Activated T-cell treated with anti-CD3 and anti-CD28 coated beads, Interleukin-2, amount 50 U/mL, for 72 hours (primary cell): ENCODE measurements at places on chromosomes 3 and 15. TPM values are rescaled to one million over a fixed set of nuclear protein-coding genes. Genes with fewer than 3 reads are reported as not detected.

DNA sequence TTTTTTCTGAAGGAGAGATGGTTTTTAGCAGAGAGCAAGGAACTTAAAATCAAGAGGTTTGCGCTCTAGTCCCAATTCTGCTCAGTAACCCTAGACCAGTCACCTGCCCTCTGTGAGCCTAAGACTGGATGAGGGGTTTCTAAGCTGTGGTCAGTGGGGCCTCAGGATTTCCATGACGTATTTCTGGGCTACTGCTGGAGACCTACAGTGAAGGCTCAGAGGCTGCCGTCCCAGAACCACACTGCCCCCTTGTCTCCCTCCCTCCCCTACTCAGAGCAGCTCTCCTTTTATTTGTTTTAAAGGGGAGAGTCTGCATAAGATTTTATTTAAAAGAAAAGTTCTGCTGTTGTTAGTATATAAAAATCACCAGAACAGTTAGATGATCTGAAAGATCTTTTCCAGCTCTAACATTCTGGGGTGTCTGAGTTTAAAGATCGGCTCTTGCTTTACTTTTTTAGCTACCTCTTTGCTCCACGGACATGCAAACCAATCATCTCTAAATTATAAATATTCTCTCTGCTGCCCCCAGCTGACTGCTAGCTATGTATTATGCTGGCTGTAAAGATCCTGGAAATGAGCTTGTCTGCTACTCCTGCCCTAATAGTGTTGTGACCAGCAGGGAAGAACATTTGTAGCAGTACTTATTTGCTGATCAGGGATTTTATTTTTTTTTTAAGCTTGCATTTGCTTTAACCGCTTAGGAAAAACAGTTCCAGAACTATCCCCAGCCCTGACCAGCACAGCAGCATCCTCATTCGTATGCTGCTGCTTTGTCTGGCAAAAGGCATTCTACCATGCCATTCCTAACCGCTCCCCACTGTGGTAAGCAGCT, 28.6 kb upstream of the NDUFB4 start:
- H3K36me3 ChIP-seq: no peaks in the 10 kb centered on the region
- no peak for DNase-seq
- no peaks in the 10 kb centered on the region for H3K27me3 ChIP-seq
- peak overlapping the region; percentile 33 for H3K4me3 ChIP-seq
- peak overlapping the region; percentile 24 for H3K27ac ChIP-seq
- no peaks in the 10 kb centered on the region for H3K4me1 ChIP-seq

- no peaks in the 10 kb centered on the region for H3K27me3 ChIP-seq
- no peaks in the 10 kb centered on the region for H3K4me1 ChIP-seq
- no peaks in the 10 kb centered on the region for H3K36me3 ChIP-seq
- H3K4me3 ChIP-seq: no peak overlapping the region
- DNase-seq: no peak
Observed at GRCh38 chr3:525415-525814, 328.9 kb downstream of the CHL1 start.

ZMYND10 gene
- 1.2 TPM for total RNA-seq

DNA sequence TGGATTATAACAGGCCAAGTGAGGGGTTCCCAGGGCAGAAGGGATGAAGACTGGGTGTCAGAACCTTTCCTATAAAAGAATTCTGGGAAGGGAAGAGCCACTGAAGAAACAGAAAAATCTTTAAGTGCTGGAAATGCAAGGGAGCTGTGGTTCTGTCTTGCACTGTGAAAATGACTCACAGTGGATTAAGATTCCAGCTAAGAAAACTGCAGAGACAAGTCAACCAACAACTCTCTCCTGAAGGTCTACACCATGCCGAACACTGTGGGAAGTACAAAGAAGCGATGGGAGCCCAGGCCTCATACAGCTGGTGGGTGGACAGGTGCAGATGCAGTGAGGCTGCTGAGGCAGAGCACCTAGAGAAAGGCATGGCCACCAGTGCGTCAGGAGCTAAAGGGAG, 27.7 kb downstream of the ZDHHC3 start:
- no peaks in the 10 kb centered on the region for H3K27me3 ChIP-seq
- H3K4me3 ChIP-seq: no peak overlapping the region
- H3K36me3 ChIP-seq: peaks cover 1% of the 10 kb centered on the region

PLSCR5 gene
- not detected for total RNA-seq

GRCh38 chr3:44845528-44846520, 15.9 kb upstream of the TMEM42 start:
- H3K27ac ChIP-seq: no peak overlapping the region
- peaks cover 25% of the 10 kb centered on the region for H3K36me3 ChIP-seq
- H3K4me3 ChIP-seq: no peak overlapping the region
- no peaks in the 10 kb centered on the region for H3K4me1 ChIP-seq
- no peaks in the 10 kb centered on the region for H3K27me3 ChIP-seq

DNA sequence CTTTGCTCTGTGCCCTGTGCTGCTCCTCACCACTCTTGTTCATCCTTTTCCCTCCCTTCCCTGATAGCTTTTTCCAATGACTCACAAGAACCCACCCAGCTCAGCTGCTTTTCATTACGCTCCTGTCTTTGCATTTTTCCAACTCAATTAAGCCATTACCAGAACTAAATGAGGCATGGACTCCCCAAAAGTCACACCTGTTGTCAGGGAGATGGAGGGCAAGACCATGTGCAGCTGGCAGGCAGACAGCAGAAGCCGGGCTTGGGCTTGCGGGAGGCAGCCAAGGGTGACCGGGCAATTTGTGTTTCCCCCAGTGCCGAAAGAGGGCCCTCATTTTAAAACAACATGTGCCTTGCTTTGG, 64.3 kb downstream of the CASR start:
- H3K27ac ChIP-seq: no peak overlapping the region
- DNase-seq: no peak
- H3K4me1 ChIP-seq: peaks cover 19% of the 10 kb centered on the region
- no peak overlapping the region for H3K4me3 ChIP-seq
- peaks cover 11% of the 10 kb centered on the region for H3K27me3 ChIP-seq

DNA sequence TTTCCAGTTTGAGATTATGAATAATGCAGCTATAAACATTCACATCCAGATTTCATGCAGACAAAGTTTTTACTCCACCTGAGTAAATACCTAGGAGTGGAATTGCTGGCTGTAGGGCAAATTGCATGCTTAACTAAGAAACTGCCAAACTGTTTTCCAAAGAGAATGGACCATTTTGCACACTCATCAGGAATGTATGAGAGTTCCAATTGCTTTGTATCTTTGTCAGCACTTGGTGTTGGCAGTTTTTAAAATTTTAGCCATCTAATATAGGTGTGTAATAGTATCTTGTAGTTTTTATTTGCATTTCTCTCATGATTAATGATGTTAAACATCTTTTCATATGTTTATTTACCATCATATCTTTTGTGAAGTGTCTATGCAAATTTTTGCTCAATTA, 40.6 kb upstream of the TRIM59 start:
- H3K27me3 ChIP-seq: no peaks in the 10 kb centered on the region
- no peak overlapping the region for H3K27ac ChIP-seq
- no peaks in the 10 kb centered on the region for H3K4me1 ChIP-seq
- no peak for DNase-seq
- H3K36me3 ChIP-seq: no peaks in the 10 kb centered on the region
- H3K4me3 ChIP-seq: no peak overlapping the region

DNA sequence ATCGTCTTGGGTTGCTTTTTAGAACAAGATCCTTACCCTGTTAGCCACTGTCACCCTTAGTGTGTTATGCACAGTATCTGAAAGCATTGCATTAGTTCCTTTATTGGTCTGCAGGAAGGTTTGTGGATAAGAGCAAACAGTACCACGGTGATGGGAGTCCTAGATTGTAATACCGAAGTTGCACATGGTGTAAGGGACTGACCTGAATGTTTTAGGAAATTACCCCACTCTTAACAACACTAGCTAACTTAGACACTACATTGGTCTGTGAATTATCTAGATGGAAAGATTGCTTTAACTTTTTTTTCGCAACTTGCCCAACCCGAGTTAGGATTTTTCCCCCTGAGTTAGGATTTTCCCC, 1.3 kb downstream of the STT3B start:
- no peak for DNase-seq
- no peaks in the 10 kb centered on the region for H3K27me3 ChIP-seq
- peaks cover 39% of the 10 kb centered on the region for H3K4me1 ChIP-seq
- peak overlapping the region; percentile 98 for H3K27ac ChIP-seq

DNA sequence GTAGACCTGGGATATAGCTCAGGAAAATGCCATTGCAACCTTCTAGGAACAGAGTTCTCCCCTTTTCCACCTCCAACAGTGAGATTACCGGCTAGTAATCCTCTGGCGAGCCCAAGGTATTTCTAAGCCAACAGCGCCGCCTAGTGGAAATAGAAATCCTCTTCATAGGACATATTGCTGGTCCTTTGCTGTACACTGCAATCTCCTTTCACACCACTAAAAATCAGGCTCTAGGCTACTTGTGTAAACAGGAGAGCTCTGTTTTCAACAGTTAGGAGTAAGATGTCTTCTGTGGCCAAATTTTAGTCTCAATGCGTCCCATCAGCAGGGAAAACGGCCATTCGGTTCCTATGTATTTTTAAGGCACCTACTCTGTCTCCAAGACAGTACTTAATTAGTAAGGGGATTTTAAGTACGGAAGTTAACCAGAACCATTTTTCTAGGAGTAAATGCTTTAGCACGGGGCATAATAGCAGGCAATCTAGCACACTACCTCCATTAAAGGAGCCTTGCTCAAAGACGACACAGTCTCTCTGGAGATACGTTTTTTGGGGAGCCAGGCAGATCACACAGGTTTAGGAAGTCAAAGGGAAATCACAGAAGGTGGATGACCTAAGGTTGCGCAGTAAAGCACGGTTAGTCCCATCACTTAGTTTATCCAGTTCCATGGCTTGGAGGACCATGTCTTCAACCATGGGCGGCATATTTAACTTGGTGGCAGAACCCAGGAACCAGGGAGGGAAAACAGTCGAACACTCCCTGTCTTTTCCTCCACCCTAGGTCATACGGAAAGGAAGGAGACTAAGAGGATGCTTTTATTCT, 43.8 kb downstream of the NCEH1 start:
- peak overlapping the region; percentile 24 for H3K27ac ChIP-seq
- H3K4me3 ChIP-seq: no peak overlapping the region

PARP15 gene
- 28.6 TPM for total RNA-seq

GRCh38 chr15:84595660-84596059, 5.1 kb upstream of the ZSCAN2 start:
- no peak for DNase-seq
- H3K27ac ChIP-seq: no peak overlapping the region
- no peak overlapping the region for H3K4me3 ChIP-seq
- H3K36me3 ChIP-seq: no peaks in the 10 kb centered on the region
- no peaks in the 10 kb centered on the region for H3K27me3 ChIP-seq

OR5K1 gene
- total RNA-seq: not detected

HTD2 gene
- 7.9 TPM for total RNA-seq
